ENCODE measurements at places on chromosomes 2 and 18. TPM values are rescaled to one million over a fixed set of nuclear protein-coding genes. Genes with fewer than 3 reads are reported as not detected.

PARD3B gene
- polyA plus RNA-seq, result 0.07 TPM

FSHR gene
- polyA plus RNA-seq, result not detected

MCM6 gene
- polyA plus RNA-seq, result 18.7 TPM

DNA sequence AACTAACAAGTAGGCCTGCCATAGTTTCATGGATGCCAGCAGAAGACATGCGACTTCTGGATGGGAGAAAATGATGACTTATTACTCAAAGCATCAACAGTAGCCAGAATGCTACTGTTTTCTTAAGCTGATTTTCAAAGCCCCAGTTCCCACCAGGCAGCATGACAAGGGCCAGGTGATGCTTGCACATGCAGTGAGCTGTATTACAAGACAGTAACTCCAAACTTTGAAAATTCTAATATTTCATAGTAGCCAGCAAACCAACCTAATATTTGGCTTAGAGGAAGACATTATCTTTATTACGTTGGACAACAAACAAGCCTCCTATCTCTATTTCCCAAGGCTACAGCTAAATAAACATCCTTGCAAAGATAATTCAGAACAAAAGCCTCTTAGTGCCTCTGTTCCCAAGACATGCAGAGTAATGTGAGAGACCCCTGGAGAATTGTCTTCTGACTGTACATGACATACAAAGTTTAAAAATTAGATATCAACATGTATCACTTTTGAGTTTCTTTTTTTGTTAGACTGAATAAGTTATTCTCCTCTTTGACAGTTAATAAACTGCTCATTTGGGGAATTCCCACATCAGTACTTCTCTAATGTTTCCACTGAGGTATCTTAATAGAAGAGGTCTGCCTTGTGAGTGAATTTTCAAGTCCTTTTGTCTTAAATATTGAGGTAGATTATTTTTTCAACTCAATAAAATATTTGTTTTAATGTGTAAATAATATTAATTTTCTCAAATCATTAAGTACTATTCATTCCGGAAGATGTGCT is 367.6 kb upstream of the CWC22 start:
- no peak overlapping the region for H3K27ac ChIP-seq
- H3K4me1 ChIP-seq, result no peaks in the 10 kb centered on the region
- no peak overlapping the region for H3K4me3 ChIP-seq
- H3K27me3 ChIP-seq, result no peaks in the 10 kb centered on the region

DNA sequence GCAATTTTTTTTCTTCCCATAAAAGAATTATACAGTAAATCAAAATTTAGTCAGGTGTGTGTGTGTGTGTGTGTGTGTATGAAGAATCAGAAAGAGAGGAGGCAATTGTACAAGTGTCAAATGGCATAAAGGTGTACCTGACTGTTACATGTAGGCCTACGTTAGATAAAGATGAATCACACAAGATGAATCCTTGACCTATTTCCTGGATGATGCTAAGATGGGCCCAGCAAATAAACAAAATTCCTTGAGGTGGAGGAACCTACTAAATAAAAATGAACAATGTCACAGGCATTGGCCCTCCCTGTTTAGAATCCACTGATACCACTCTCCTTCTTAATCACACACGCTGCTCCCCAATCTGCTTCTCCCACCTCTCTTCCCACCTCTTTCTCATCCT is 79.7 kb upstream of the LRATD1 start:
- no peaks in the 10 kb centered on the region for H3K27me3 ChIP-seq
- H3K4me3 ChIP-seq, result no peak overlapping the region
- H3K4me1 ChIP-seq, result no peaks in the 10 kb centered on the region

DNA sequence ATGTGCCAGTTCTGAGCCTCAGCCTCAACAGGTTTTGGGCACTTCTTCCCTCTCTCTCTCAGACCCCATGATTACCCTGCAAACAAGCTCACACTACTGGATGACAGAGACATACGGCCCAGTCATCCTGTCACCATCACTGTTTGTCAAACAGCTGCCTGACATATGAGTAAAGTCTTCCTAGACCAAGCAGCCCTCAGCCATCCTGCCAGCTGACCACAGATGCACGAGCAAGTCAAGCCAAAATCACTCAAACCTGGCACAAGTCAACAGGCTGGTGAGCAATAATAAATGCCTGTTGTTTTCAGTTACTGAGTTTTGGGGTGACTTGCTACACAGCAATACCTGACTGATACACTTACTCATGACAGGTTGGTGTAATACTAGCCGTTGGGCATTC is 75.5 kb upstream of the KLF7 start:
- H3K36me3 ChIP-seq, result no peaks in the 10 kb centered on the region
- H3K27me3 ChIP-seq, result no peaks in the 10 kb centered on the region
- H3K27ac ChIP-seq, result no peak overlapping the region
- DNase-seq, result no peak

DNA sequence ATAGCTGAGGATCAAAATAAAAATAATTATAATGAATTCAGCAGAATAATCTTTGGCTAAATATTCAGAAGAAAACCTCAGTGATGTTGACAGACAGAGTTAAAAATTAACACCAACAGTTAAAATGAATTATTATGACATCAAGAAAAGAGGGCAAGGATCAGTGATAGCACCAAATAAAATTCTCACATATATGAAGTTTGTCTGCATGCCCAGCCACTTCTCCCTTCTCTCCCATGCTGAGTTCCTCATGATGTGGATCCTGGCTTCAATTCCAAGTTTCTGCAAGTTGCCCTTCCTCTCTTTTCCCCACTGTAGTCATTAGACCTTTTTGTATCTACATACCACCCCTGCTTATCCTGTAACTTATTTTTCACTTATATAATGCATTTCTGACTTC is 6.8 kb downstream of the STRADB start:
- no peak for DNase-seq
- H3K27ac ChIP-seq, result no peak overlapping the region
- H3K27me3 ChIP-seq, result no peaks in the 10 kb centered on the region

GRCh38 chr18:35836932-35837331 is 135.5 kb upstream of the RMP24 start:
- no peaks in the 10 kb centered on the region for H3K36me3 ChIP-seq
- no peak for DNase-seq
- H3K4me1 ChIP-seq, result no peaks in the 10 kb centered on the region
- H3K27me3 ChIP-seq, result peaks cover 2% of the 10 kb centered on the region
- H3K4me3 ChIP-seq, result no peak overlapping the region

DNA sequence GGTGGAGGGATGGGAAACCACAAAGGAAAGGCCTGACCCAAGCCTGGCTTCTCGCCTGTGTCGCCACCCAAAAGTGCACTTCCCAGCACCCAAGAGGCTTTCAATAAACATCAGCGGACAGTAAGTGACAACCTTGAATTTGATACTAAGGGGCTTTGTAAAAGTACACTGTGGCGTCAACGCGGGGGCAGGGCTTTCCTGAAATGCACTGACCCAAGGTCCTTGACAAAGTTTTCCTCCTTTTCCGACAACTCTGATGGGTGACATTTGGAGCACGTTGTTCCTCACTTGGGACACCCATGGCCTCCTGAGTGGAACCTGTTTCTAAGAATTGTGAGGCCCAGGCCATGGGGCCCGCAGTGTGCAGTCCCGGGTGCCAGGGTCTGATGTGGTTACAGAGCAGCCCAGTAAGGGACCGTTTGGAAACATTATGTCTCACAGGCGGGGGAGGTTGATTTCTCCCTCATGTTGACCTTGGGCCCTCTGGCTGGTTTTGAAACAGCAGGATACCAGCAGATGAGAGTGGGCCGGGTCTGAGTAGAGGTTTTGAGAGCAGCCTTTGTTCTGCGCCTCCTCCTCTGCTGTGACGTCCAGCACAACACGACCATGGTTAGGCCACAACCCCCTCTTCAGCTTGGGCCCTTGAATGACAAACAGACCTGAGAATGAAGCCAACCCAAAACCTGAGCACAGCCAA is 2.8 kb upstream of the ZBTB14 start:
- peaks cover 19% of the 10 kb centered on the region for H3K4me1 ChIP-seq
- peaks cover 21% of the 10 kb centered on the region for H3K27me3 ChIP-seq
- no peaks in the 10 kb centered on the region for H3K36me3 ChIP-seq

Measured in CD4-positive, CD25-positive, alpha-beta regulatory T cell (primary cell).